ENCODE measurements at places on chromosomes 4 and X.
A peak's percentile ranks its signal among the peaks of the same experiment; 100 is the strongest.

GRCh38 chrX:133745349-133745748 is 240.0 kb downstream of the GPC3 start:
- no peak for DNase-seq

DNA sequence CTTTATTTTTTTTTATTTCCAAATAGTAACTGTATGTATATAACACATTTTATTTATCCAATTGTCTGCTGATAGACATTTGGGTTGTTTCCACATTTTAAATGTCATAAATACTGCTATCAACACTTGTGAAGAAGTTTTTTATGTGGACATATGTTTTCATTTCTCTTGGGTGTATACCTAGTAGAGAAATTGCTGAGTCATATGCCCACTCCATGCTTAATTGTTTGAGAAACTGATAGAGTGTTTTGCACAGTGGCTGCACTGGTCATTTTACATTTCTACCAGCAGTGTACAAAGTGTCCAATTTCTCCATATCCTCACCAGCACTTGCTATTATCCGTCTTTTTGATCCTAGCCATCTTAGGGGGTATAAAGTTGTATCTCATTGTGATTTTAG is 567.8 kb downstream of the GBA3 start:
- DNase-seq, result no peak

GRCh38 chrX:8668813-8669212 is 63.1 kb downstream of the ANOS1 start:
- no peak for DNase-seq

- no peak for DNase-seq
These were observed 138.0 kb downstream of the RPA4 start for GRCh38 chrX:97021680-97022079.

DNA sequence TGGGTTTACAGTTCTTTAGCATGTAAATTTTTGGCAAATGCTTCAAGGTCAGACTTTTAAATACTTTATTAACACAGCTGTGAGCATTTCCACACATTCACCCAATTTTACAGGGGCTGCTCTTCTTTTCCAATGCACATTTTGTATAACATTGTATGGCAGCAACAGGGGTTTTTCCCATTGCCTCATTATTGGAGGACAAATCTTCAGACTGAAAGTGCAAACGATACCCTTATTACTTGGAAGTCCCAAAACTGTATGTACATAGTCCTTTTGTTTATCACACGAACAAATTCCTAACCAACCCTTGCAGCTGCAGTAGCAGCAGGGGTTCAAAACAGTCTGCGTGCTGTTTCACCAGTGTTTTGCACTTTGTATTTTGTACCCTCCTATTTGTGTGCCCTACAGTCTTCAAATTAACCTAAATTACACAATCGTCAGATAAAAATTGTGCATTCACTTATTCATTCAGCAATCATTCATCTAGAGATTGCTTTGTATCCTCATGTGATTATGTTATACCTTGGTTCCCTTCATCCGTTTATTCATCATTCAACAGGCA is 330.7 kb upstream of the RASGEF1B start:
- no peak for DNase-seq

- DNase-seq, result no peak
These were observed 181.8 kb downstream of the AFF2 start for GRCh38 chrX:148682206-148682605.

DNA sequence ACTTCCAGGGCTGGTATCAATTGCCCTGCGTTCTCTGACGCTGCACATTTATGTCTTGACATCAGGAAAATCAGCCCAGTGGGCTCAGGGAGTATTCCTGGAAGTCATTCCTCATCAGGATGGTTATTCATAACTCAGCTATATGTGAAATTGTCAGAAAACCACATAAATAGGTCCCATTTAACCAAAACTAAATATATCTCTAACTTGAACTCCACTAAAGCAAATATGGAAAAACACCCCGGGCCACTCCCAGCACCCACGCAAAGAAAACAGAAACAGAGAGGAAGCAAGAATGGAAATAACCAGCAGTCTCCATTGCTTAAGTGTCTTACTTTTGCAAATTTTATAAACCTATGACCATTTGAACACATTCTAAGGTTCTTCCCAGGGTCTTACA is 112.0 kb downstream of the IRF2 start:
- no peak for DNase-seq

DNA sequence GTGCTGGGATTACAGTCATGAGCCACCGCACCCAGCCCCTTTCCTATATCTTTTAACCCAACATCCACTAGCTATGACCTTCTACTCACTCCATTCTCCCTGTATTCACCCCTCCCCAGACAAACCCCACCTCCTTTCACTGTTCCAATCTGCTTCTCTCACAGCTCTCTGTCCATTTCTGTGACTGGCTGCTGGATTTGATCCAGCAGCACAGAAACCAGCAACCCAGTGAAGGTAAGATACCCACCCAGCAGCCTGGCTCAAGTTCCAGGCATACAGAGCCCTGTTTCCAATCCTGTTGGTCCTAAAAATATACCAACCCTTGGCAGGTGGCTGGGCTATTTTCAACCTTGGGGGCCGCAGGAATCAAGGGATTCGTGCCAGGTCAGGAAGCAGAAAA is 56.9 kb upstream of the SMIM10 start:
- DNase-seq, result no peak

GRCh38 chr4:176778063-176778462 is 14.7 kb downstream of the VEGFC start:
- no peak for DNase-seq

DNA sequence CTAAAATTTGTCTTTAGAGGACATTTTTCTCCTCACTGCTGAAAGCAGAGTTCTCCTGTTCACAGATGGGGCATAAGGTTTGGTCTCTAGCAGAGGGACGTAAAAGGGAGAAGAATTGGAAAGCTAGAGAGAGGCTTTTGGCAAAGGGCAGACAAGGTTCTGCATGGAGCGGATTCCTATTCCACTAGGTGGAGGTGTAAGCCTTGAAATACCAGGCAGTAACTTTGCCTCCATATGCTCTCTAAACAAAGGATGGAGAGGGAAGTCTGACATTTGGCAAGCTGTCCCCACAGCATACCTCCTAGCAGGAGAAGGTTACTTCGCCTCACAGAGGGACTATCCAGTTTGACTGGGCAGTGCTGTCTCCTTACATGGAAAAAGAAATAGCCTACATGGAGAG is 174.7 kb downstream of the DACH2 start:
- no peak for DNase-seq

- DNase-seq, result peak; percentile 68
These were observed 814 bp upstream of the MMAA start for GRCh38 chr4:145618210-145618931.

GRCh38 chr4:123325241-123325681 is 71.3 kb upstream of the SPRY1 start:
- no peak for DNase-seq

- no peak for DNase-seq
These were observed 51.3 kb upstream of the MAOA start for GRCh38 chrX:43604753-43605152.

DNA sequence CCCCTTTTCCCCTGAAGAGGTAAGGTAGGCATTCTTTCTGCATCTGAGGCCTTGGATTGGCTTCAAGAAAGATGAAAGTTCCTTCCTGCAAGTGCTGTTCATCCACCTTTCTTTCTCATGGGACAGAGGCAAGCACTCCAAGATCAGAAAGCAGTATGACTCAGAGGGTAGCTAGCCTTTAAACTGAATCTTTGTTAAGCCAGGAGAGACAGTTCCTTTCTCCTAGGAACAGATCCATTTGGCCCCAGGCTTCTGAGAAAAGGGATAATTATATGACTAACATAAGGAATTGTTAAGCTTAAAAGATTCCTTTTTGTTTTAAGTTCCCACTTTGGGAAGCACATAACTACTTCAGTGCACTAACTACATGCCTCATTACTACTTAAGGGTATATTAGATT is 192.0 kb downstream of the PPP3CA start:
- DNase-seq, result no peak

- DNase-seq, result no peak
These were observed 59.0 kb downstream of the FAM13A start for GRCh38 chr4:88998001-88998400.

- no peak for DNase-seq
These were observed 60.6 kb upstream of the LIMCH1 start for GRCh38 chr4:41477181-41477905.

DNA sequence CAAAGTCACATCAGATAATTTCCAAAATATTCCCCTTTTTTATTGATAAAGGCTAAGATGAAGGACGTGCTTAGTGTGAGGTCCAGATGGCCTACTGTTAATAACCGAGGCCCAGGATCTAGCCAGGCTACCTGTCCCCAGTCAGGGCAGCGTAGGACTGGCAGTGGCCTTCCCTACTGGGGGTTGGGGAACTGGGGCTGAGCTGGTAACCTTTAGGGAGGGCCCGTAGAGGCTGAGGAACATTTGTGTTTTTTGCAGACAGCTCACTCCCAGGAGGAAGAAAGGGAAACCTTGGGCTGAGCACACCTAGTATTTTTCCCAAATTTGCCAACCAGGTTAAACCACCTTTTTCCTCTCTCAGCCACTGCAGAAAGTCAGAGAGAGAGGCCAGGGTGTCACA is 59.1 kb downstream of the KLF3 start:
- no peak for DNase-seq

DNA sequence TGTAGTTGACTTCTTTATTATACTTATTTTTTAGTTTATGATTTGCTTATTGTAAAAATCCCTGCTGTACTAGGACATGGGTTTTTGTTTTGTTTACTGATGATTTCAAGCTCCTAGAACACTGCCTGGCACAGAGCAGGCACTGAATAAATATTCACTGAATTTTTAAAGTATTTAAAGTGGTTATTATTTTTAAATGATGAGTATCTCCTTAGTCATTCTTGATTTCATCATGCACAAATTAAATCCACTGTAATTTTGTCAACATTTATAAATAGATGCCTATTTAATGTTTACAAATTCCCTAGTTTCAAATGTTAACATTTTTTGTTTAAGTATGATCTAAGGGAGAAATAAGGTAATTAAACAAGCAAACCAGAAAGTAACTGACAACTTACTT is 367.9 kb upstream of the SLIT2 start:
- no peak for DNase-seq

- no peak for DNase-seq
These were observed 20.1 kb downstream of the SH3TC1 start for GRCh38 chr4:8219236-8219635.

DNA sequence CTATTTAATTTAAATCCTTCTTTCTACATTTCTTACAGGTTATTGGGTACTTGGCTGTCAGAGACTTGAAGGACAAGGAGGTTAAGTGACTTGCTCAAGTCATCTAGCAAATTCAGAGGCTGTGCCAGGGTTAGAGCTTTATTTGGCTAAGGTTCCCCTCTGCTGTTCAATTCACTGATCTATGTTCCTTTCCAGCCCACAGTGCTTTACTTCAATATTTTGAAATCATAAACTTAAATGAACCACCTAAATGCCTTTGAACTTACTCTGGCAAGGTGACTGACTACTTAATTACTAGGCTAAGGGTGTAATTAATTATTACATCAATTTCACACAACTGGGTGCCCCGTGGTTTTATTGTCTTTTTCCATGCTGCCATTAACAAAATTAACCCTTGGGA is 288.7 kb downstream of the CAMK2D start:
- no peak for DNase-seq

DNA sequence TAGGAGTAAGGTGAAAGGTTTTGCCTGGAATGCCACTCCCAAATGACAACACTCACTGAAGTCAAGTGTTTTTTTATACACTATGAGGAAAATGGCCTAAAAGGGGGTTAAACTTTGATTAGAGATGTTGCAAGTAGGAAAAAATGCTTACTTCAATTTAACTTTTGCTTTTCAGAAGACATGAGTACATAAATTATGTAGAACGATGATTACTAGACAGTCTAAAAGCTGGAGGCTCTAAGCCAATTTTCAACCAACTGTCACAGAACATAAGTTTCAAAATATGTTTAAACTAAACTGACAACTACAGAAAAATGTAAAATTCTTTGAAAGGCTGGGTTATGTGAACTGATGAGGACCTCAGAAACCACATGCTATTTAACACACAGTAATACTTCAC is 83.4 kb downstream of the SHISA3 start:
- no peak for DNase-seq

DNA sequence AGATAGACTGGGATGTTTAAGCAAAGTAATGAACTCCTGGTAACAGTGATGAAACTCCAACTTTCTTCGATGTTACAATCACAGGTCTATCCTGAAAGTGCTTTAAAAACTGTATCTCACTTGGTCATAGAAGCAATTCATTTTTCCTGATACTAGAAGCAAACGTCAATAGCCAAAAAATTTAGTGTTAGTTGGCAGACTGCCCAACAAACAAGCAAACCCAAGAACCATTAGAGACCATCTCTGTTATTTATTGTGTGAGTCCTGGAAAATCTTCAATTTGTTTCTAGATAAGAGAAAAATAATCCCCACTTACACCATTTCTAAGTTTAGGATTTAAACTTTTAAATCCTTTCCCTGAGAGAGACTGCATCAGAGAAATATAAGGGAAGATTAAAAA is 553.9 kb downstream of the INPP4B start:
- DNase-seq, result no peak

Measured in activated effector memory CD4-positive, alpha-beta T cell treated with anti-CD3 and anti-CD28 coated beads, Interleukin-2, amount 50 U/mL, for 16 hours (primary cell).